GM04503 (cell line): ENCODE measurements at places on chromosomes 13 and 19.
A peak's percentile ranks its signal among the peaks of the same experiment; 100 is the strongest.

DNA sequence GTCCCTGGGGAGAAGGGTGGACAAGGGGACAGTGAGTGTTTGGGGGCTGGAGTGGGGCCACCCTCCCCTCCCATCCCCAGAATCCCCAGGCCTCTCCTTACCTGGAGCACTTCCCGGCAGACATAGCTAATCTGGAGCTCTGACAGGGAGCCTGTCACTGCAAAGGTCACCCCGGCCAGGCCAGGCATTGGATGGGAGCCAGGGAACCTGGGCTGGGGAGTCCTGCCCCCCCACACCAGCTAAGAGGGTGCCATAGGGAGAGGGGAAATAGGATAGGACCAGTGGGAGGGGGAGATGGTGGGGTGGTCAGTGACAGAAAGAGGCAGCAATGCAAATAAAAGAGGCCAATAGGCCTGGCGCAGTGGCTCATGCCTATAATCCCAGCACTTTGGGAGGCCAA is 3.5 kb downstream of the MAP4K1 start:
- no peak for DNase-seq

- DNase-seq: peak; percentile 82
Observed at GRCh38 chr19:6092329-6093286, 17.7 kb downstream of the RFX2 start.

- no peak for DNase-seq
Observed at GRCh38 chr13:35789335-35790165, 313.1 kb upstream of the MAB21L1 start.

DNA sequence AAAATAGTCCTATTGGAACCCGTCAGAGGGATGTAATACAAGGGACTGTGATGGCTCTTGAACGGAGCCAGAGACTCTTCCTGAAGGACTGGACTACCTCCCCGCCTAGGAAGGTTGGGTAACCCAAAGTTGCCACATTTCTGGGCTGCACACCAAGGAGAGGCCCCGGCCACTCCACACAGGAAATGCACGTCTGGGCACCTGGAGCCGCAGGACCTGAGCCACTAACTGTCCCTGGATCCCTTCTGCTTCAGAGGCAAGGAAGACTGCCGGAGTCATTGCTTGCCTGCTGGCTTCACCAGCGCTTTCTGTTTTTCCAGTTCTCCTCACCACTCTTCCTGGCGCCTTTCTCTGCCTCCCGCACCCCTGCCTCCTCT is 1.2 kb upstream of the FLT1 start:
- no peak for DNase-seq

DNA sequence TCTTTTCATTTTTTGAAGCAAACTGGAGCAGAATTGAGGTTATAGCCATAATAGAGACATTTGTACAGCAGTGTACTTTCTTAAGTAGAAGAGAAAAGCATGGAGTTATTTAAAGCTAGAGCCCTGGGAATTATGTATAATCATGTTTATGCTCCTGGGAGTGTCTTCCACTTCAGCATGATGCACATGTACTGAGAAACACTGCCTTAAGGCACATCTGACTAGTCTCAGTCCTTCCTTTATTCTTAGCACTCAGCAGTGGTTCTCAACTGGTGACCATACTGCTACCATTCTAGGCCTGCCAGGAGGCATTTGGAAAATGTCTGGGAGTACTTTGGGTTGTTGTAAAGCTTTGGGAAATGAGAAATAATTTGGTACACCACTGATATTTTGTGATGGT is 45.8 kb downstream of the VWA8 start:
- DNase-seq: no peak

- no peak for DNase-seq
Observed at GRCh38 chr13:31328549-31329235, 128.9 kb downstream of the B3GLCT start.

- DNase-seq: no peak
Observed at GRCh38 chr19:30696514-30696913, 324.3 kb downstream of the ZNF536 start.

GRCh38 chr19:47330466-47330869 is 1.5 kb upstream of the C5AR2 start:
- DNase-seq: no peak

DNA sequence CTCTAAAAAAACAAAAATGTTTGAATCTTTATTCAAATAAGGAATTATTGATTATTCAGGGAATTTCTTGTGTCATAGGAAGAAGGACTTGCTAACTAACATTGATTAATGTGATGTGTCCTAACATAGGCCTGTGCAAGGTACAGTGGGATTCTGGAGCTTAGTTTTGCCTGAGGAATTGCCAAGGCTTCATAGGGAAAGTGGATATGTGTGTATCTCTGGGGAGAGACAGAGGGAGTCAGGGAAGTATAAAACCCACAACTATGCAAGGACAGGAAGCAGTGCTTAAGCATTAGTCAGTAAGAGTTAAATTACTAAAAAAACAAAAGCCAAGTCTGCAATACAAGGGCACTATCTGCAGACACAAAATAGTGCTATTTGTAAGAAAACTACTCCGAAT is 59.6 kb downstream of the WDFY2 start:
- peak; percentile 80 for DNase-seq

- no peak for DNase-seq
Observed at GRCh38 chr19:48623556-48624066, 4.3 kb downstream of the SPHK2 start.

DNA sequence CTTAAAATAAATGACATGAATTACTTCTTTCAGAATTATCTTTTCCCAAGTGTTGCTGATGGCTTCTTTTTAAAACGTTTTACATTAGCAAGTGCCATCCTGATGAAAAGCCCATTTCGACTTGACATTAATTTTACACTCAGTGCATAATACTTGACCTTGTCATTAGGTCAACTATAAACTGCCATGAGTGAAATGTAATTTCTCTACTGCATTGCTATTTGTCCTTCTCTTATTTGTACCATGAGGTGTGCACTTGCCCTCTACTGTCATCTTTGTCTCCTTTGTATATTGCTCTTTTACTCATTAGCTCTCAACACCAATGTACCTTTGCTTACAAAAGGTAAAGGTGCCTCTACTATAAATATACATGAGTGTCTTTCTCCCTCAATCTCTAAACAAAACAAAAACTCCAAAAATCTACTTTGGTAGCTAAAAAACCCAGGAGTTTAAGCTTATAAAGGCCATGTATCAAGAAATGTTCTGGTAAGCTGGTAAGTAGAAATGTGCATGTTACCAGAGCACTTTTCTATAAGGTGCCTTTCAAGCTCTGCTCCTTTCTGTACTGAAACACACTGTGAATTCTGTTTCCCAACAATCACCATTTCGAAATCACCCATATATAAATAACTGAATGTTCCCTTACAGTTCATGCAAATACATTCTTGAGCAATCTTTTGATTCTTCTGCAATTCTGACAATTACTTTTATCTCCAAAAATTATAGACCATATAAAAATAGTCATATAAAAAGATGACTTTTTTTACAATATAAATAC is 351.4 kb downstream of the SLITRK5 start:
- DNase-seq: no peak

- DNase-seq: no peak
Observed at GRCh38 chr19:1650650-1651567, 1.5 kb downstream of the TCF3 start.

DNA sequence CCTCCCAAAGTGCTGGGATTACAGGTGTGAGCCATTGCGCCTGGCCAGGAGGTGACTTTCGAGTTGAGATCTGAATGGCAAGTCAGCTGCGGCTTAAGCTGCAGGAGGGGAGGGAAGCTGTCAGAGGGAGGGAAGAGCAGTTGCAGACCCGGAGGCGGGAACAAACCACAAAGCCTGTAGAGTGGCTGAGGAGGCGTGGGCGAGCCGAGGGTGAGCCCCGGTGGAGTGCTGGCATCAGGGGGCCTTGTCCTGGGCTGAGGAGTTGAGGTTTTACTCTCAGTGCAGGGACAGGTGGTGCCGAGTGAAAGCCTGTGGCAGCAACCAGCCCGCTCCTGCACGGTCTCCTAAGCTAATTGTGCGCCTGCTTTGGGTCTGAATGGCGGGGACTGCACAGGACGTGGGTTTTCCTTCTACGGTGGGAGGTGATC is 24.2 kb downstream of the PPP1R37 start:
- no peak for DNase-seq

GRCh38 chr19:7923295-7924191 is 2.4 kb downstream of the CTXN1 start:
- no peak for DNase-seq

DNA sequence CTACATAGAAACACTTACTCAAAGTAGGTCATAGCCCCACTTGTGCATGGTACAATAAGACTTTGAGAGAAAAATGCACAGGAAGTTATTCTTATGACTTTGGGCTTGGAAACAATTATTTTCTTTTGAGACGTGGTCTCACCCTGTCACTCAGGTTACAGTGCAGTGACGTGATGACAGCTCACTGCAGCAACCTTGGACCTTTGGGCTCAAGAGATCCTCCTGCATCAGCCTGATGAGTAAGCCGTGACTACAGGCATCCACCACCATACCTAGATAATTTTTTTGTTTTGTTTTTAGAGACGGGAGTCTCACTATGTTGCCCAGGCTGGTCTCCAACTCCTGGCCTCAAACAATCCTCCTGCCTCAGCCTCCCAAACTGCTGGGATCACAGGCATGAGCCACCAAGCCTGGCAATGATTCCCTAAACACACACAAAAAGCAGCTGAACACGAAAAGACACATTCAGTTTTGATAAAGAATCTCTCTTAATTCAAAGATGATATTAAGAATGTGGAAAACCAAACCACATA is 17.9 kb downstream of the NLRP9 start:
- no peak for DNase-seq

DNA sequence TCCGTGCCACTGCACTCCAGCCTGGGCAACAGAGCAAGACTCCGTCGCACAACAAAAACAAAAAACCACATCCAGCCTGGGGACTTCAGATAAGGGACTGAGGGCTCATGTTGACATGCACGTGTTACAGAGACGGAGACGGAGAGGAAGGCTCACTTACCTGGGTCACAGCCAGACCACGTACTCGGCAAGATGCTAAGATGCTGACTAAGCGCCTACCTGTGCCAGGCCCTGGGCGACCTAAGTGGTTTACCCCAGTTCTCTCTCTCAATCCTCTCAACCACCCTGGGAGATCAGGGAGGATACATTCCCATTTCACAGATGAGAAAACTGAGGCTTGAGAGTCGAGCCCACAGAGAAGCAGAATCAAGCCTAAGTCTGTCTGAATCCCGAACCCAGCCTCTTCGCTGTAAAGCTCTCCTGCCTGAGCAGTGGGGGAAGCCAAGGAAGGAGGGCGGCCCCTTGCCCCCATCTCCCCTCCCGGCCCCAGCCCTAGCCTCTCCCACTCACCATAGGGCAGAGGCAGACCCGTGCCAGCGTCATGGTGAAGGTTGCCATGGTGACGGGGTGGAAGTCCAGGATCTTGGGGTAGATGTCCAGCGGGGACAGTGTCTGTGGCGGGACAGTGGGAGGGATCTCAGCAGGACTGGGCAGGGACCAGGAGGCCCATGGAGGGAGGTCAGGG is 13.5 kb downstream of the ERCC2 start:
- no peak for DNase-seq

- DNase-seq: no peak
Observed at GRCh38 chr13:28494504-28494777, 487 bp downstream of the FLT1 start.

GRCh38 chr13:88189728-88190127 is 518.6 kb downstream of the SLITRK5 start:
- DNase-seq: no peak

DNA sequence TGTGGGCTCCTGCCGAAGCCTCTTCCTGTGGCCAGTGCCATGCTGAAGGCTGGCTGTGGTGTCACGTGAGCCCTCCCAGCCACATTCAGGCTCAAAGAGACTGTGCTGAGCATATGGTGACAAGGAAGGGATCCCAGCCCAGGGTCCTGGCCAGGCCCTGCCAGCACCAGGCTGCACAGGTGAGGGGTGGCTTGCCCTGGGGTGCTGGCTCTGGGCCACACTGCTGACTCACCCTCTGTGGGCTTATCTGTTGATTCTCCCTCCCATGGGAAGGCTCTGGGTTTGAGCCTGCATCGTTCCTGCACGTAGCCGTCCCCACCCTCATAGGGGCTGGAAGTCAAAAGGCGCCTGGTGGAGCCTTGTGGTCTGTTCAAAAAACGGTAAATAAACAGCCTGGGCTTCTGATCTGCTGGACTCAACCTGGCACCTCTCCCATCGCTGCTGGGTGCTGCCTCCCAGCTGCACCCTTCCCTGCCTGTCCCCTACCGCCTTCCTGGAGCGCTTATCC is 31.1 kb downstream of the DNM2 start:
- no peak for DNase-seq

DNA sequence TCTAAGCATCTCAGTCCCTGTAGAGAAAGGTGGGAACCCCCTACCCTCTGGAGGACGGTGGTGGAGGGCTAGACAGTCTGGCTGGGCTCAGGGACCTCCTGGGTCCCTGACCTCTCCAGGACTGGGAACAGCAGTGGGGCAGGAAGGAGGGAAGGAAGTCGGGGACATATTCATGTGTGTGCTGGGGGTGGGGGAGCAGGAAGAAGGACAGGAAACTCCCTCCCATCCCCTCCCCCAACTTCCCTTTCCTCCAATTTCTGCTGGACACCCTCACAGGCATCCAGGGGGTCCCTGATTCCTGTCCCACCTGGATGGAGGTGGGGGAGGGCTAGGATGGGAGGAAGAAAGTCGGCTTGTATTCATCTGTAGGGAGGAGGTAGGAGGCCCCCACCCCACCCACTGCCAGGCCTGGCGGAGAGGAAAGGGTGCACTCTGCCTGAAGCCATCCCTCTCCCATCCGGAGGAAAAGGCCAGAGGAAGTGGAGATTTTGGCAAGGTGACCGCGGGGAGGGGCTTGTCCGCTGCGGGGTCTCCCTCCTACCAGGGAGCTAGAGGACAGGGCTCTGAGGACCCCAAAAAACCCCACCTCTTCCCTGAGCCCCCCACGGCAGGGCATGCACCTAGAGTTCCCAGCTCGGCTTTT is 2.3 kb downstream of the NOVA2 start:
- DNase-seq: no peak
